Renal cortical epithelial cell (primary cell): ENCODE measurements at places on chromosomes 11 and 22. TPM values are rescaled to one million over a fixed set of nuclear protein-coding genes. Genes with fewer than 3 reads are reported as not detected.

GRCh38 chr11:32396991-32397390 lies 38.3 kb downstream of the WT1 start:
- peak; percentile 7 for DNase-seq

LMNTD2 gene
- 0.69 and 1.7 TPM in 2 replicates for total RNA-seq

CADM1 gene
- 12.7 and 65.4 TPM in 2 replicates for total RNA-seq

- DNase-seq: no peak
Measured at GRCh38 chr11:46676436-46677158, 23.8 kb downstream of the ARHGAP1 start.

DNA sequence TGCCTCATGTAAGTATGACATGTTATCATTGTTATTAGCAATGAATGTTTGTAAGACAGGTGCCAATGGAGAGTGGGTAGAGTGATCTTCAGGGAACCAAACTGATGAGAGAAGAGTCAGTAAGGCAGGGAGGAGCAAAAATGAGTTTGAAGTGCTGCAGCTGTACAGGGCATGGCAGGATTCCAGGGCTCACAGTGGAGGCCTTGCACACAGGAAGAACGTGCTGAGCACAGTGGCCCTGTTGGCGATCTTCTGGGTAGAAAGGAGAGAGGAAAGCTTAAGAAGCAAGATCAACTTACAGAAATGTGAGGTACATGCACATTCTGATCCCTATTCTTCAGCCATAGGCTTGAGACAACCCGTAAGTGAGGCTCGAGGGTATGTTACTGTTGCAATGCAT lies 219.3 kb upstream of the TMEM45B start:
- no peak for DNase-seq

- DNase-seq: peak; percentile 93
Measured at GRCh38 chr11:2178906-2179494, 7.4 kb upstream of the TH start.
